Stimulated activated naive B cell treated with anti-CD40 and anti-IgM and Interleukin-4, amounts not matched to agents 10 μg/mL and 1 μg/mL and 100 μg/mL, for 72 hours (primary cell): ENCODE measurements at places on chromosomes 2 and 18.

DNA sequence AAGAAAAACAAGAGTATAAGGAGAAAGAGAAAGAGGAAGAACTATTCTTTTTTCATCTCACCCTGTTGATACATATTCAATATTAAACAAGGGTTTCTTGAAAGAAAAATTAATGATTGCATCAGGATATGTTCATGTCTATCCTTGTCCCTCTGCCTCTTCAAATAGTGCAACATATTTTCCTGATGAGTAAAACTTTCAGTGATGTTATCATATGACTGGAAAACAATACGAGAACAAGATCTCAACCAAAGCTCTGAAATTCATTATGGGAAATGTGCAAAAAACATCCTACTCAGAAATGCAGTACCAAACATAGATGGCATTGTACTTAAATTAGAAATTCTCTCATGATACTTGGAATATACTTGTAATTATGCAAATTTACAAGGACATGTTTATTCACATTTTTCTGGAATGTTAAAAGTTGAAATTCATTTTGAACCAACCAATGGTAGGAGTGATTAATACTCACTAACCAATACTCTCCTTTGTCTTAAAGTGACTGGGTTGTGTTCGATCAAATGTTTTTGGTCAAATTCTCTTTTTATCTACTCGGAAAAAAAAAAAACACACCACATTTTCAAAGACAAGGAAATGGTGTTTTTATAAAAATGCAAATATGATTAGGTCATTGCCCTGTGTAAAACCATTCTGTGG is 148.9 kb upstream of the GULP1 start:
- DNase-seq = no peak
- no peaks in the 10 kb centered on the region for H3K4me1 ChIP-seq
- H3K4me3 ChIP-seq = no peak overlapping the region
- H3K36me3 ChIP-seq = no peaks in the 10 kb centered on the region

- peak overlapping the region; percentile 58 for H3K4me3 ChIP-seq
- no peaks in the 10 kb centered on the region for H3K27me3 ChIP-seq
- H3K36me3 ChIP-seq = peaks cover 35% of the 10 kb centered on the region
- peak overlapping the region; percentile 97 for H3K27ac ChIP-seq
Measured at GRCh38 chr2:197209246-197209645, 101.3 kb downstream of the ANKRD44 start.

DNA sequence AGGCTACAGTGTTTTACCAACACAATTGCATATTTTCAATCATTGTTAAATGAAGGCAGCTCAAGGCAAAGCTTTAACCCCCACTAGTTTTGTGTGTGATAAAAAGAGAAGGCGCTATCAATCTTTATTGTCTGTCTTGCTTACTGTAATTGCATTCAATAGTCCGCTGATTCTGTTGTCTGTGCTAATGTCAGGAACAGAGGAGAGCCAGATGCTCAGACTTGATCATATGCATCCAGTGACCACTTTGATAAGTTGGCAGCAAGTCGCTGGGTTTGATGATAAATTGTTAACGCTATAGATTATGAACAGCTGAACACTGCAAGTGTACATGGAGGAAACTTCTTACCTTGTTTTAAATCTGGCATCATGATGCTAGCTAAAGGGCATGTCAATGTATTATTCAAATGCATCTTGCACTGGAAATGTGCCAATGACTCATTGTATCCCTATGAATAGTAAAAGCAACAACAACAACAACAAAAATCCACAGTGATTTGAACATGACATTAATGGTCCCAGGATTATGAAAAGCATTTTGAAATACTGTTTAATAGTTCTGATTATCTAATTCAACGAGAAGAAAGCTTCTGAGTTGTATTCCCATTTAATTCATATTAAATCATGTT is 423.5 kb upstream of the FANCL start:
- no peaks in the 10 kb centered on the region for H3K36me3 ChIP-seq
- H3K4me3 ChIP-seq = no peak overlapping the region
- H3K27me3 ChIP-seq = no peaks in the 10 kb centered on the region
- no peak for DNase-seq

- DNase-seq = no peak
- no peak overlapping the region for H3K27ac ChIP-seq
- no peaks in the 10 kb centered on the region for H3K4me1 ChIP-seq
- no peaks in the 10 kb centered on the region for H3K27me3 ChIP-seq
Measured at GRCh38 chr2:46034535-46034934, 262.7 kb upstream of the EPAS1 start.

GRCh38 chr2:209662021-209662420 is 109.6 kb upstream of the UNC80 start:
- H3K36me3 ChIP-seq = no peaks in the 10 kb centered on the region
- H3K4me3 ChIP-seq = no peak overlapping the region
- DNase-seq = no peak
- no peaks in the 10 kb centered on the region for H3K27me3 ChIP-seq
- H3K4me1 ChIP-seq = peaks cover 3% of the 10 kb centered on the region

GRCh38 chr2:212536817-212537725 is 1.5 kb downstream of the ERBB4 start:
- H3K36me3 ChIP-seq = no peaks in the 10 kb centered on the region
- no peak for DNase-seq
- peaks cover 26% of the 10 kb centered on the region for H3K4me1 ChIP-seq
- H3K27me3 ChIP-seq = peaks cover 70% of the 10 kb centered on the region
- H3K4me3 ChIP-seq = peak overlapping the region; percentile 78

- H3K27me3 ChIP-seq = no peaks in the 10 kb centered on the region
- no peak overlapping the region for H3K4me3 ChIP-seq
- no peak for DNase-seq
- peaks cover 21% of the 10 kb centered on the region for H3K36me3 ChIP-seq
- no peak overlapping the region for H3K27ac ChIP-seq
- no peaks in the 10 kb centered on the region for H3K4me1 ChIP-seq
Measured at GRCh38 chr18:41993151-41993550, 38.1 kb downstream of the PIK3C3 start.

DNA sequence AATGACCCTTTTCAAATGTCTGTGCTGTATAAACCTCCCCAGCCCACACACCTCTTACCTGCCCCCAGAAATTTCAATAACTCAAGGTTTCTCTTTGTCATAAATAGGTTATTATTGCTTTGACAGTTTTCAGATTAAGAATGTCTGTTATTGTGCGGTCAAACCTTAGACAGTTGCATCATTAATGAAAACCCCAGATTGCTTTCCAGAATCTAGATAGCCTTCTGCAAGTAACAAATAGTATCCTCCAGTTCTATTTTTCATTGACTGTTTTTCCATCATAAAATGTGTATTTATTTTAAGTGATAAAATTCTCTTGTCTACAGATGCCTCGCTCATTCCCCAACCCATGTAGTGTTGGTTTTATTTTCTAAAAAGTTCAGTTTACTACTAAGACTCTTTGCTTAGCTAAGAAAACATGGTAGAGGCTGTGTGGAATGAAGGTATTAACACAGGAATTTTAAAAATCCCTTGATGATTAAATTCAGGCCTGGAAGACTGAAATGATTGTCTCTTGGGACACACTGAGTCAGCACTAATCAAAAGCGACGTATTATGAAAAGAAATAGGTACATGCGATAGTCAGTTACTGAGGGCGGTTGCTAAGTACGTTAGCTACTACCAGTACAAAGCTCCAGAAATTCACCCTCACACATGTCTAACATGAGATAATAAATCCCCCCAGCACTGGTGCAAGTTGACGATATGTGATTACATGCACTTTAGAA is 38.4 kb upstream of the ITGAV start:
- no peak overlapping the region for H3K27ac ChIP-seq
- H3K4me3 ChIP-seq = no peak overlapping the region
- H3K36me3 ChIP-seq = no peaks in the 10 kb centered on the region
- no peak for DNase-seq
- peaks cover 13% of the 10 kb centered on the region for H3K27me3 ChIP-seq

GRCh38 chr2:191951376-191951775 is 104.5 kb upstream of the CAVIN2 start:
- no peak overlapping the region for H3K27ac ChIP-seq
- no peaks in the 10 kb centered on the region for H3K4me1 ChIP-seq
- H3K4me3 ChIP-seq = no peak overlapping the region
- no peaks in the 10 kb centered on the region for H3K27me3 ChIP-seq
- DNase-seq = no peak

GRCh38 chr2:85390941-85391669 is 19.1 kb downstream of the CAPG start:
- peaks cover 36% of the 10 kb centered on the region for H3K4me1 ChIP-seq
- no peaks in the 10 kb centered on the region for H3K27me3 ChIP-seq
- peak overlapping the region; percentile 81 for H3K27ac ChIP-seq
- H3K4me3 ChIP-seq = no peak overlapping the region
- peak; percentile 32 for DNase-seq

DNA sequence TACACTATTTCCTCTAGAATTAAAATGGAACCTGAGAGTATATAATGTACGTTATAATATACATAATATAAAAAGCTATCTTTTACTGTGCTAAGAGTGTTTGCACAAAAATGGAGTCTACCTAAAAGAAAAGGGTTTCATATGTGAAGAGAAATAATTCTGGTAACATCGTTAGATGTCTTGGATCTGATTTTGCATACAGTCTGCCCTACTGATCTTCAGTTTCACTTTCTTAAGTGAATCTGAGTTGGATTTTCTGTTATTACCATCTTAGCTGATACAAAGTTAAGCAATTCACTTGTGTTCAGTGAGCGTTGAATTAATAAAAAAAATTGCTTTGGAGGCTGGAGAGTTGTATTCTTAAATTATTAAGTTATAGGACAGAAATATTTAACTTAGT is 502.1 kb upstream of the TMEFF2 start:
- no peaks in the 10 kb centered on the region for H3K36me3 ChIP-seq
- no peaks in the 10 kb centered on the region for H3K4me1 ChIP-seq
- no peak overlapping the region for H3K4me3 ChIP-seq

- H3K36me3 ChIP-seq = no peaks in the 10 kb centered on the region
- no peak overlapping the region for H3K27ac ChIP-seq
- H3K4me1 ChIP-seq = peaks cover 5% of the 10 kb centered on the region
- H3K27me3 ChIP-seq = peaks cover 4% of the 10 kb centered on the region
- no peak overlapping the region for H3K4me3 ChIP-seq
Measured at GRCh38 chr2:195984923-195985726, 83.5 kb downstream of the DNAH7 start.

DNA sequence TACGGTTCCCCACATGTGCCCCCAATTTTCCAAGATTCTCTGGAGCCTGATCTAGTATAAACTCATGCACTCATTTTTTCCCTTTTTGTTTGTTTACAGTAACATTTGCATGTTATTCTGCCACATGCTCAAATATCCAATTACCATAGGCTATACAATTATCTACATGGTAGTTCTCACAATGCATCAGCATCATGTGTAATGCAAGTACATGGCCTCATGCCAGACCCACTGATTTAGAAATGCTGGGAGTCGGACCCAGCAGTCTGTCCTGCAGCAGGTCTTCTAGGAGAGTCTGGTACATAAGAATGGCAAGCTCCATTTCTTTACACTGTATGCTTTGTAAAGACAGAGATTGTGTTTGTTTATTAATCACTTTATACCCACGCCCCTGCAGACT is 107.7 kb downstream of the CBLN2 start:
- no peaks in the 10 kb centered on the region for H3K27me3 ChIP-seq
- DNase-seq = no peak
- H3K27ac ChIP-seq = no peak overlapping the region
- H3K36me3 ChIP-seq = no peaks in the 10 kb centered on the region
- no peaks in the 10 kb centered on the region for H3K4me1 ChIP-seq

GRCh38 chr18:75214332-75214690 is 3.7 kb downstream of the TSHZ1 start:
- H3K4me1 ChIP-seq = peaks cover 34% of the 10 kb centered on the region
- no peak overlapping the region for H3K4me3 ChIP-seq
- H3K27ac ChIP-seq = no peak overlapping the region
- DNase-seq = no peak
- peaks cover 5% of the 10 kb centered on the region for H3K36me3 ChIP-seq

DNA sequence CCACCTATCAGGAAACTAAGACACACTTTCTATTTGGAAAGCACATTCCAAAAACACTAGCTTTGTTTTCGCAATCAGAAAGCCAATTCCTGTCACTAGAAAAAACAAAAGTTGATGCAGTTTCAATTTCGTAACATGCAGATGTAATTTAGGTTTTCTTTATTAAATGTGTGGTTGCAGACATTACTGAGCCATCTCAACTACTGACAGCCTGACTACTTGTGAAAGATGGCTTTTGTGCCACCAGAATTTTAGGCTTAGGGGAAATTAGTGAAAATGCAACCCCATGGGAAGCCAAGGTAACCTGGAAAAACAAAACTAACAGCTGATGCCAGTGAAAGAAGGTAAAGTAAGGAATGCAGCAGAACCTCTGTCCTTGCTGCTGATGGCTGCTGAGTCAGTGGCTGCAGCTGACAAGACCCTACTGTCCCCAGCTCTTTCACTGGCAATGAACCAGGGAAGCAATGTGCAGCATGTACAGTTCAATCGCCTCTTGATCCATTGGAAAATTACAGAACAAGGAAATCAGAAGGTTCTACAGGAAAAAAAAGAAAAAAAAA is 34.9 kb downstream of the FEZ2 start:
- DNase-seq = no peak
- no peak overlapping the region for H3K27ac ChIP-seq
- peaks cover 61% of the 10 kb centered on the region for H3K36me3 ChIP-seq
- H3K27me3 ChIP-seq = no peaks in the 10 kb centered on the region

GRCh38 chr2:219291910-219292490 is 12.8 kb downstream of the DNAJB2 start:
- no peak overlapping the region for H3K4me3 ChIP-seq
- no peak overlapping the region for H3K27ac ChIP-seq
- peaks cover 9% of the 10 kb centered on the region for H3K4me1 ChIP-seq
- no peak for DNase-seq
- H3K27me3 ChIP-seq = no peaks in the 10 kb centered on the region

DNA sequence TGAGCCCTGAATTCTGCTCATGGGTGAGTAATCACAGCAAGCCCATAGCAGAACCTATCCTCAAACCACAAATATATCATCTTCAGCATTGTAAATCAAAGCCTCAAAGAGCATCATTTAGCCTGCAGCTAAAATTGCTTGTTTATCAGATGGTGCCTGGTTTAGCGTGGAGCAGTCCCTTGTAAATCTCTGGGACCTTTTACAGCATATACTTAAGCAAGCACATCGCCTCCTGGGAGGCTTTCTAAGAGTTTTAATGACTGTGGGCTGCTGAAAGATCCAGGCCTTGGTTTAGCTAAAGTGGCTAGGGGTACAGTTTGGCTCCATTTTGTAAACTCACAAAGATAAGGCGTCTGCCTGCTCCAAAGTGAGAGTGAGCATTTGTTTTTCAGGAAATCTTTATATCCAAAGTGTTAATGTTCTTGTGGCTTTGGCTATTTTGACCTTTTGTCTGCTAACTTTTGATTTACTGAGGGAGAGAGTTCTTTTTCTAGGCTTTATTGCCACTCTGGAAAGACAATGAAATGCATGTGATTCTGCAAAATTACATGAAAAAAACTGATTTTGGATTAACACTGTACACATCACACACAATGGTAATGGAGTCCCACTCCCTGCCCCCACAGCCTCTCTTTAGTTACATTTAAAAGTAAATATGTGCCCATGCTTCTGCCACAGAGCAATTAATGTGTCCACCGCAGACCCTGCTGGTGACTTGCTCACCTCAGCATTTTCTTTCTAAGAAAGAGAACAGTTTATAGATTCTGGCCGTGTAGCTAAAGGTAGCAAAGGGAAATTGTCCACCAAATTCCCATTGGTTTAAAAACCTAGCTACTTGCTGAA is 194.8 kb downstream of the LNPK start:
- H3K4me1 ChIP-seq = no peaks in the 10 kb centered on the region
- H3K27me3 ChIP-seq = peaks cover 1% of the 10 kb centered on the region
- H3K36me3 ChIP-seq = no peaks in the 10 kb centered on the region
- no peak overlapping the region for H3K4me3 ChIP-seq
- H3K27ac ChIP-seq = no peak overlapping the region

GRCh38 chr2:43250015-43250414 is 23.6 kb upstream of the ZFP36L2 start:
- H3K27ac ChIP-seq = no peak overlapping the region
- H3K4me3 ChIP-seq = no peak overlapping the region
- peaks cover 10% of the 10 kb centered on the region for H3K36me3 ChIP-seq
- DNase-seq = no peak
- no peaks in the 10 kb centered on the region for H3K27me3 ChIP-seq
